ENCODE measurements at places on chromosomes 2 and 18.

GRCh38 chr2:152114366-152114765, 15.5 kb upstream of the CACNB4 start:
- no peak for DNase-seq

DNA sequence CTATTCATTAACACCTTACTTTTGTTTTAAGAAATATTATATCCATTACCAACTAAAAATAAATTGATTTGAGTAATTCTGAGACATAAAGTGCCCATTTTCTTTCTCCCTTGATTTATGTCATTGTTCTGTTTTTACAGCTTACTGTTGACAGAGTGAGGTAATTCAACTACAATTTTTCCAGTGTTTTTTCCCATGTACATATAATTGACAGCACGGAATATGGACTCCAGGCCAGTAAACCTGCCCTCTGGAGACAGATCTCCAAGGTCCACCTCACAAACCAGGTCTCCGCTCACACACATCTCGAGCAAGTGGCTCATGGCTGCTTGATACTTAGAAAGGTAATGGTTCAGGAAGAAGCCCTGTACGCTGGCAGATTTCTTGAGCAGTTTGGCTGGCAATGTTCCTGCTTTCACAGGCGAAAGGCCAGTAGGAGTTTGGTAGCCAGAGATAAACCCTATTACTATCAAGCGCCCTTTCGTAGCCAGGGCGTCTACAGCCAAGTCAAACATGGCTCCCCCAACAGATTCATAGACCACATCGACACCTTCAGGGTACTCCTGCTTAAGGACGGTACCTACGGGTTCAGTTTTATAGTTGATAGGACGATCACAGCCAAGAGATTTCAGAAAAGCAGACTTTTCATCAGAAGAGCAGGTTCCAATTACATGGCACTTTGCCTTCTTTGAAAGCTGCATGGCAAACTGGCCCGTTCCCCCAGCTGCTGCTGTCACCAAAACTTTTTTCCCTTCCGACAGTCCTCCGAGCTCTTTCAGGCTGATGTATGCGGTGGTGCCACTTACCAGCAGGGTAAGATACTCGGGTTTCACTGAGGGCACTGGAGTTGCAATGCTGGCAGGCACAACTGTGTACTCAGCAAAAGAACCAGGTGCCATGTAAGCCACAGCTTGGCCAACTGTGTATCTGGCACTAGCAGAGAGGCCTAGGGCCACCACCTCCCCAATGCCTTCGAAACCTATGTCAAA, 7.4 kb downstream of the PTGR3 start:
- no peak for DNase-seq

GRCh38 chr2:13240061-13240460, 523.3 kb downstream of the TRIB2 start:
- DNase-seq = no peak

DNA sequence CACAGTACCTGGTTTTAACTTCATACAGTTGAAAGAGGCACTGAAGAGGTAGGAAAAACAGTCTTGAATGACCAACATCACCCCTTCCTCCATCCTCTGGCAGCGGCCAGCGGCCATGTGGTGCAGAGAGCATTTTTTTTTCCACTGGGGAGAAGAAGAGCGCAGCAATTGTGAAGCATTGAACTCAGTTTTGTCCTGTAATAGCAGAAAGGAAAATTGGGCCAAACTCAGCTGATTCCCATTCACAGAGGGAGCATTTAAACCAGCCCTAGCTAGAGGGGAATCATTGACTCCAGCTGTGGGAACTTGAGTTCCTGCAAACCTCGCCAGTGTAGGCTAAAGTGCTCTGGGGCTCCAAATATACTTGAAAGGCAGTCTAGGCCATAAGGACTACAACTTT, 316.6 kb upstream of the CHST9 start:
- no peak for DNase-seq

GRCh38 chr2:177432703-177433102, 40.1 kb downstream of the AGPS start:
- DNase-seq = no peak

- DNase-seq = no peak
Measured at GRCh38 chr2:33670392-33670937, 71.4 kb upstream of the FAM98A start.

DNA sequence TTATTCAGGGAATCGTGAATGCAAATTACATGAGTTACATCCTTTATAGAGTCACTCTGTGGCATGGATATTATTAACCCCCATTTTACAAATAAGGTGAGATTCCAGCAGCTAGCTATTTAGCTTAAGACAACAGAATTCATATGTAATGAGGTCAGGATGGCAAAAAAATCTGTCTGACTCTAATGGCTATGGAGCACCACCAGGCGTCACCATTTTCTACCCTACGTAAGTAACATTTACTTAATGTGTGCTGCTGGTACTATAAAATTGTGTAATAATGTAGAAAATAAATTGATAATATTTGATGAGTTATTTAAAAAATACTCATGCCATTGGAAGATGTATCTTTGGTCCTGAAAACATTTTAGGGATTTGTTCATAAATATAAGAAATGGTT, 2040.1 kb upstream of the LRRTM1 start:
- no peak for DNase-seq

DNA sequence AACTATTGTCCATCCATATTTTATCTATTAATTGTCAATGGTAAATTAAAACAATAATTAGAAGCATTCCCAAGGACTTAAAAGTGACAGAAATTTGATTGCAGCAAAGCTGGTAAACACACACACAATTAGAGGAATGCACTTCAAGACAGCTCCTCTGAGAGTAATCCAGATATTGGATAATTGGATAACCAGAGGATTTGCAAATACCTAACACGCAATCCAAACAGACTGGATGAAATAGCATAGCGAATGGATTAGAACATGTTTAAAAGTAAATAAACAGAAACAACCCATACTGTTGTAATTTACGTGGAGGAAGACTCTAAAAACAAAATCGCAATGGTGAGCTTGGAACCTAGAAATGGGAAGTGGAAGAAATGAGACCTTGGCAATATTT, 239.8 kb downstream of the METTL4 start:
- no peak for DNase-seq

GRCh38 chr2:65232636-65233035, 5.0 kb downstream of the ACTR2 start:
- DNase-seq = no peak

DNA sequence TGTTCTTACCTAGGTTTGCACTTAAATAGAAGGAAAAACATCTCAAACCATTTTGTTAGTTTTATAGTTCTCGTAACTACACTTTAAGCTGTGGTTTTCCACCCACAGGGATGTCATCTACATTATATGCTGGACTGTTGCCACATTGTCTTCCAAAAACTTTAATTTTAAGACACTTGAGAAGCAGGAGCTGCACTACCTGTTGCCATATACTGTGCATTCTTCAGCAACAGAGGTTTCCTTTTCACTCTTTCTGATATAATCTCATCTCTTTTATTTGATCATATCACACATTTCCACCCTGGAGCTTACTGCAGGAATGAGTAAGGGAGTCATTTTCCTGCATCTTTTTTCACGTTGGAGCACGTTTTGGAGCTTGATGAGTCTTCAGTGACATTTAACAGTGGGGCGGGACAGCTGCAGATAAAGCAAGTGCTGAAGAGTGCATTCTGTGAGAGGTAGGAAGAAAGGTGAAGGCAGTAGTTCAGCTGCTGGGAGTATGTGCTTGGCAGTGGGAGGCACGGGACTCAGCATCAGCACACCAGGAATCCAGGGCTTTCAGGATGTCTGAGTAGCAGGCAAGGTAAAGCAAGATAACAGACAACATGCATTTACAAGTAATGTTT, 3.8 kb downstream of the LIMS1 start:
- no peak for DNase-seq

- DNase-seq = no peak
Measured at GRCh38 chr2:42513252-42513918, 19.6 kb upstream of the KCNG3 start.

- DNase-seq = peak; percentile 71
Measured at GRCh38 chr2:130873700-130874346, 37.1 kb downstream of the ARHGEF4 start.

DNA sequence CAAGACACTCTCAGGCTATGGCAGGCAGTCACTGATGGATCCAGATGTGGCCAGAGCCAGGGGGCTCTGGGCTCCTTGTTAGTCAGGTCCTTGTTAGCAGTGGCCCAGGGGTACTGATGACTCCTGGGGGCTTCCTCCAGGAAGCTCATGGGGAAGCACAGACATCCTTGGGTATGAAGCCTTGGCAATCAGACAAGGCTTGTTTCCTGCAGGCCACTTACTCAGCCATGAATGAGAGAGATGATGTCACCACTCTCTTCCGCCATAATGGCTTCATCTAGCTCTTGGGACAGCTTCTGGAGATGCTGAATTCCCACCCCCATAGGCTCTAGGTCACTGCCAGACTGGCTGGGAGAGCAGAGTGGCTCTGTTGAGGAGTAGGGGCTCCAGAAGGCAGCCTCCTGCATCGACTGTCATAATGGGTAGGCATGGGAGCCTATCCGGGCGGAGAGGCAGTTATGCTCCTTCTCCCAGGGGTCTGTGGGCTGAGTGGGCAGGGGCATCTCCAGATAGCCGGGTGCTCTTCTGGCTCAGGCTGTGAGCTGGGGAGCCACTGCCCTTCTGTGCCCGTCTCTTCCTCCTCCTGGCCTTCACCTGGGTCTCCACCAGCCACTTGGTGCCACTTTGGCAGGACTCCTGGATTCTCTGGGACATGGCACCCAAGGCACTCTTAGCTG, 40.2 kb upstream of the BMPR2 start:
- DNase-seq = no peak

DNA sequence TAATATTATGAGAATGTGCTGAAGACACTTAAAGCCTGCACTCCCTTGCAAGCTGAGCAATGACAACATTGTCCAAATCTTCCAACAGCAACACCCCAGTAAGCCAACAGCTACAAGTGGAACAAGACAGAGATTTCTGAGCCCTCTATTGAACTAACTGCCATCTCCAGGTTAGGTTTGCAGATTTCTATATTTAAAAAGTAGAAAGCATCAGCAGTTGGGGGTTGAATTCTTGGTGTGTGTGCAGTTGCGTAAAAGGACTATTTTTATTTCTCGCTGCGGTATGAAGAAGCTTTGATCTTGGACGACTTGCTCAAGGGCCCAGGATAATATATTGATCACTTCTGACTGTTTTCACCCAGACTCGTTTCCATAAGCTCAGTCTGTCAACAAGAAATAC, 106.2 kb upstream of the ZFP36L2 start:
- DNase-seq = no peak

- DNase-seq = no peak
Measured at GRCh38 chr2:206814498-206814897, 49.1 kb downstream of the FASTKD2 start.

- no peak for DNase-seq
Measured at GRCh38 chr2:140234116-140234515, 1453.9 kb upstream of the NXPH2 start.

DNA sequence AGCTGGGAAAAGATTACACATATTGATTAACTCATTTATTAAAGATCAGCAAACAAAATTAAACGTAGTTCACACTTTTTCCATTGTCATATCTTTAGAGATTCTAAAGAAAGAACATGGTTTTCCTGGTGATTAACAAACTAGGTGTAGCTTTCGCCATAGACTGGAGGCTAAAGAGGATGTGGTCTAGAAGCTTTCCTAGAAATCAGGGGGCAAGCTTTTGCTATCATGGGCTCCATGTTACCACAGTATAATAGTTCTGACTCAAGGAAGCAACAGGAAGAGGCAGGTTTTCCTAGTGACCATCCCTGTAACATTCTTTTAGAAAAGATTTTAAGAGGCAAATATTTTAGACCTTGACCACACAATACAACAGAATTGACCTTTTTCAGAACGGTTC, 232.7 kb downstream of the METTL4 start:
- DNase-seq = no peak

DNA sequence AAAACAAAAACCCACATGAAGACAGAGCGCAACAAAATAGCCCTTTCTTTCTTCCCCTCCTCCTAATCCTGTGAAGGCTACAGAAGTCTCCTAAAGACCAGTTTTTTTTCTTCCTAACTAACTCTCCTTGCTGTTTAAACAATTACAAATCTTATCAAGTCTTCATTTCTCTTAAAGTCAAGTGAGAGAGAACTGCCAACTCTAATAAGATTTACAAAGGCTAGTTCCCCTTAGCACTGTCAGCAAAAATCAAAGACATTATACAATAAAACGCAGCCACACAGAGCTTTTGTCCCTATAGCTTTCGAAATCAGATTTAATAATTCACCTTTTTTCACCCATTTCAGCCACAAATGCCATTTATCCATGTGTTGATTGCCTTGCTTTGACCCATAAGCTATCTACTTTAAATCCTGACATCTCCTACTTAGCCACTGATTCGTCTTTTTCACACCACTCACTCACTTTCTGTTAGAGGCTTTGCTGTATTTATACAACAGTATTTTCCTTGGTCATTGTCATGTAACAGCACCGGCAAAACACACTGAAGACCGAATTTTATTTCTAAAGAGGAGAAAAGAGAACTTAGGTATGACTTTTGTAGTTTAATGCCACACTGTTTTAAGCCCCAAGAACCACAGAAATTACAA, 5.9 kb downstream of the NRXN1 start:
- DNase-seq = no peak

- no peak for DNase-seq
Measured at GRCh38 chr2:216450346-216450745, 38.1 kb downstream of the SMARCAL1 start.

- no peak for DNase-seq
Measured at GRCh38 chr2:23235292-23235691, 149.7 kb upstream of the KLHL29 start.

- DNase-seq = no peak
Measured at GRCh38 chr18:32770666-32771168, 2.1 kb downstream of the KLHL14 start.

Measured in tibial artery (tissue), 4 donors.